ENCODE measurements at places on chromosomes 2 and 18. TPM values are rescaled to one million over a fixed set of nuclear protein-coding genes. Genes with fewer than 3 reads are reported as not detected.

SLC9A4 gene
- 0.25 TPM for total RNA-seq

CFC1 gene
- total RNA-seq, result 0.49 TPM

UGT1A8 gene
- total RNA-seq, result not detected

MYOM1 gene
- 1.5 TPM for total RNA-seq

RAD51AP2 gene
- total RNA-seq, result 0.25 TPM

ST8SIA5 gene
- total RNA-seq, result 13.3 TPM

REG1B gene
- total RNA-seq, result not detected

DLX1 gene
- 20.2 TPM for total RNA-seq

PSD4 gene
- total RNA-seq, result 3.0 TPM

CXCR4 gene
- 32.9 TPM for total RNA-seq

AMER3 gene
- total RNA-seq, result 26.8 TPM

BZW1 gene
- 350 TPM for total RNA-seq

Measured in temporal lobe (tissue), 4 donors.